ENCODE measurements at places on chromosomes 3 and 15.
A peak's percentile ranks its signal among the peaks of the same experiment; 100 is the strongest.

GRCh38 chr3:6251612-6252400, 609.1 kb upstream of the GRM7 start:
- no peak for DNase-seq

DNA sequence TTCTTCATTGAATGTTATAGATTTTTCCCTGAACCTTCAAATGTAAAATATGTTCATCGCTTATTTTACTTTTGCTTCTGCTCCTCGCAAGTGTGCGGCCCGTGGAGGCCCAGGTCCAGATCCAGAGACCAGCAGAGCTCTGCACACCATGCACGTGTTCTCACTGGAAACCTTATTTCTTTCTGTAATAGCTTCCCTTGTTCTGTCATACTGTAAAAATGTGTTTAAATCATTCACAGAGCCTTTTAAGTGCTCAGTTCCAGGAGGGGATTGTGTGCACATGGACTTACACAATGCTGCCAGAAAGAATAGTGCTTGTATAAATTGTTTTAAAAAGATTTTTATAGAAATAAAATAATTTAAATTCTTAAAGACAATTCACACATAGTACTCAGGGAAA, 359.3 kb downstream of the GABRG3 start:
- DNase-seq = no peak

- peak; percentile 36 for DNase-seq
Observed at GRCh38 chr3:185270262-185270955, 16.6 kb upstream of the EHHADH start.

DNA sequence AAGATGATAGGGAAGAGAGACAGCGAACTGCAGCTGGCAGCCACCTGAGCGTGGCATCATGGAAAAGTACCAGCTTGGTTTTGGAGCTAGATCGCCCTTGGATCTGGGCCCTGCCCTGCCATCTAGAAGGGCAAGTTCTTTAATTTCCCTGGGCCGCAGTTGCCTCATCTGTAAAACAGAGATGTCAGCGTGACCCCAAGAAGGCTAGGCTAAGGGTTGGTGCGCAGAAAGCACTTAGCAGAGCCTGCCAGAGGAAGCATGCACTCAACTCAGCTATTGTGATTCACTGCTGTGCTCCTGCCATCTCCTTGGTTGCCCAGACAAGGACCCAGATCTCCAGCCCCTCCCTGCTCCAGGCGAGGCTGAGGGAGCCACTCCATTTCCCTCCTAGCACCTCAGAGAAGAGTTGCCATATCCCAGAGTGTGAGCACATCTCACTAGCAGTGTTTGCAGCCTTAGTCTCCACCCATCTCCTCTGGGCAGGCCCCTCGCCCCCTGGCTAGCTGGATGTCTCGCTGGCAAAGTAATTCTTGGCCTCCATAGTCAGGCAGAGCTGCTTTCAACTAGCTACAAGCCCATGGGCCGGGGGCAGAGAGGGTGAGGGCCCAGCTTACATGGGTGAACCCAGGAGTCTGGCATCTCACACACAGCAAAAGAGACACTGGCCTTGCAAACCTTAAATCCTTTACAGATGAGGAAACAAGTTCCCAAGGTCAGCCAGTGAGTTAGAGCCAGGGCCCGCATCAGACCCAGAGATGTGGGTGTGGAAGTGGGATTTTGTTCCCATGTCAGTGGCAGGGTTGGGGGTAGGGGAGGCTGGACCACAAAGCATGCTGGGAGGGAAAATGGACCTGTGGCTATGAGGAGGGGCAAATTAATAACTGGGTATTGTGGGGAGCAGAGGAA, 280.7 kb upstream of the TLE3 start:
- no peak for DNase-seq

DNA sequence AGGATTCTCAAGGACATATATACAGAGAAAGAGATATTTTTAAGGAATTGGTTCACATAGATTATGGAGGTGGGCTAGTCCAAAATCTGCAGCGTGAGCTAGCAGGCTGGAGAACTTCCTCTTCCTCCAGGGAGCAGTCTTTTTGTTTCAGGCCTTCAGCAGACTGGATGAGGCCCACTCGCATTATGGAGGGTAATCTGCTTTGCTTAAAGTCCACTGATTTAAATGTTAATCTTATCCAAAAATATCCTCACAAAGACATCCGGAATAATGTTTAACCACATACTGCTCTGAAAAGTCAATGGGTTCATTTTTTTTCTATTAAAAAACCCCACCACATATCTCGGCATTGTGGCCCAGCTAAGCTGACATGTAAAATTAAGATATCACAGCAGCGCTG, 22.2 kb upstream of the NRROS start:
- DNase-seq = no peak

- peak; percentile 35 for DNase-seq
Observed at GRCh38 chr15:83207009-83207659, 489 bp downstream of the HDGFL3 start.

DNA sequence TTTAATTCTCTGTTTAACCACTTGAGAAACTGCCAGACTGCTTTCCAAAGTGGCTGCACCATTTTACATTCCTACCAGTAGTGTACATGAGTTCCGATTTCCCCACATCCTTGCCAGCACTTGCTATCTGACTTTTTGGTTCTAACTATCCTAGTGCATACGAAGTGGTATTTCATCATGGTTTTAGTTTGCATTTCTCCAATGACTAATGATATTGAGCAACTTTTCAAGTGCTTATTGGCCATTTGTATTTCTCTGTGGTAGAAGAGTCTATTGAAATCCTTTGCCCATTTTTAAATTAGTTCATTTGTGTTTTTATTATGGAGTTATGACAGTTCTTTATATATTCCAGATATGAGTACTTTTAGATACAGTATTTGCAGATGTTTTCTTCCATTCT, 247.8 kb downstream of the GABRB3 start:
- DNase-seq = no peak

DNA sequence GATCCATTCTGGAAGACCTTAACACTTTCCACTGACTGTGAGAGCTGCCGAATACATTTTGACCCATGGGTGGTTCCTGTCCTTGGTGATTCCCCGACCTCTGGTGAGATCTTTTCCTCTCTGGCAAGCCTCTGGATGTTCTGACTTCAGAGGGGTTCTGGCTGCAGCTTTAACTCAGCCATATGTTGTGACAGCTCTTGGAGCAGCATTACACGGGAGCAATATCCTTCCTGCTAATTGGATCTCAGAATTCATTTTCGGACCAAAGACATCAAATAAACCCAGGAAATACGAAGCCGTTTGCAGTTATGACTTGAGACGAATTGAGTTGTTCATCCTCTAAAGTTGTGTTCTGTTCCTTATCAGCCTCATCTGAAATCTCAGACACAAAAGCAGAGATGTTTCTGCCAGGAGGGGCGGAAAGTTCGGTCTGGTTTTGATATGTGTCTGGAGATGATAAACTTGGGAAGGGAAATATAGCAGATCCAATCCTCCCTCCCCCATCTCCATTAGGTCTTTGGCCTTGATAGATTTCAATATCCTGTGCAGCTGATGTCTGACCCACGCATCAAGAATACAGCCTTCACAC, 10.0 kb downstream of the TMEM158 start:
- DNase-seq = no peak

- no peak for DNase-seq
Observed at GRCh38 chr3:185914911-185915629, 22.7 kb downstream of the TRA2B start.

- DNase-seq = no peak
Observed at GRCh38 chr3:1823867-1824266, 274.8 kb upstream of the CNTN4 start.

GRCh38 chr3:198113206-198114053, 153.4 kb downstream of the LMLN start:
- DNase-seq = no peak

DNA sequence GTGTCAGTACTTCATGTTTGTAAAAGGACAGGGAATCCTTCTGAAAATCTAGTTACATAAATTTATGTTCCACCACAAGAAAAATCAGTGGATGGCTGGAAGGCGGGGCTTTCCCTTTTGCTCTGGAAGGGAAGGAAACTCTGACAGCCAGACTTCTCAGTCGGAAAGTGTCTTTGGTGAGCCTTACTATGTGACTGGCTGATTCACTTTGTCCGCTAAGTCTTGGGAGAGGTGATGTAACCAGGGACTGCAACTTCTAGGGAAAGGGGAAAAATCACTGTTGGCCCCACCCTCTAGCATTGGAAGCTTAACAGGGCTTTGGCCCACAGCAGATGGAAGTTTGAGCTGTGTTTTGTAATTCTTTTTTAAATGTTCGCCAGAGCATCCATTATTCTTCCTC, 281.4 kb upstream of the CTDSPL start:
- DNase-seq = no peak

DNA sequence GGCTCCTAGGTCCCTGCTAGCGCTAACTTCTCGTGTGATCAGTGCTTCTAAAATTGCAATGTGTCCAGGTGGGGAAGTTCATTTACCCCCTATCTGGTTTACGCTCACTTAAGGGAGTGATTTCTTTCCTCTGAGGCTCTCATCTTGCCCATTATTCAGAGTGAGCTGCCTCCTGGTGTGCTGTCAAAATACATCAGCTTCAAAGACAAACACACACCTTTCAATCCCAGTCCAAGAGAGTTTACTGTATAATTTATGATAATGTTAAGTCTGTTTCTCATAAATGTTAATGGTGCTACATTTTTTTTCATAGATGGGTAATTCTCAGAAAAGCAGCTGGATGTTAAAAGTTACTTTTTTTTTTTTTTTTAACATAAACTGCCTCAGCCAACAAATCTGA, 112.3 kb downstream of the RORA start:
- DNase-seq = no peak

GRCh38 chr3:24545887-24546286, 51.2 kb upstream of the THRB start:
- DNase-seq = peak; percentile 62

GRCh38 chr3:152030320-152030719, 156.9 kb downstream of the SUCNR1 start:
- DNase-seq = no peak

DNA sequence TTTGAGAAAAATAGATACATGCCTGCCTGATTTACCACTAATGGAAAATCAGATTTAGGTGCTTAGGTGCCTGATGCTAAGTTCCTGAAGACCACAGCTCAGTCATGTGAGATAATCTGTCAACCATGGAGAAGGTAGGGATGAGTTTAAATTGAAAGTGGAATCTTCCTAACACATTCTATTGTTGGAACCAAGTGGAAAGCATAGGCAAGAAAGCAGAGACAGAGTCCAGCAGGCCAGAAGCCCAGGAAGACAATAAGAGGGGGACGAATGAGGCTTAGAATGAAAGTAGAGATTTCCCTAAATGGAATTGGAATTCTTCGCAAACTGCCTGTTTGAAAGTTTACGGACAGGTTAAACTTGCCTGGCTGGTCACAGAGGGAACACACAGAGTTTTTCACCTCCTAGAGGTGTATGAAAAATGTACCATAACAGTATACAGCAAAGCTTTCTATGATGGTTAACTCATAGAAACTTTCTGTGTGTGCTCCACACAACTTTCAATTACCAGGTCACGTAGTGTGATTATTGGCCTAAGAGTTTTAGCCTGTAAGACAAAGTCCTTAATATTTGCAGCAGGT, 453.8 kb upstream of the KCNMB2 start:
- DNase-seq = no peak

GRCh38 chr15:79938143-79938542, 32.9 kb downstream of the BCL2A1 start:
- DNase-seq = no peak

Data from HCEC 1CT (cell line).